NCI-H2227 treated with DMSO at 0.1 percent for 48 hours (cell line): ENCODE measurements at places on chromosomes 3 and 15.

- no peak for DNase-seq
Measured at GRCh38 chr3:87621667-87622066, 345.3 kb upstream of the POU1F1 start.

- DNase-seq = no peak
Measured at GRCh38 chr15:83890587-83890986, 236.7 kb downstream of the ADAMTSL3 start.

DNA sequence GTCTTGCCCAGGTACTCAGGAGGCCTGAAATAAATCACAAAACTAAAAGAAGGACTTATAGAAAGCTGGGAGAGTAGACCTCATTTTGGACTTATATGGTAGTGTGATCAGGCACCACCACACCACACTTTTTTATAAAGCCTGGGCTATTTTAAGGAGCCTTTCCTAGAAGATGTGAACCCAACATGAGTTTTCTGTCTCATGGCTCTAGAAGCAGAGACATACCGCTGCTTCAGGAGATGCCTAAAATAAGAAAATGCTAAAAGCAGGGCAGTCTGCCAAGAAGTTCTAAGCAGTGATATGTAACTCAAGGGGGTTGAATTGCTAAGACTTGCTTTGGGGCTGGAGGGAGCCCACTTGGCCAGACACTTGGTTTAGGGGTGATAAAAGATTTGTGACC lies 49.6 kb downstream of the SUMF1 start:
- no peak for DNase-seq

DNA sequence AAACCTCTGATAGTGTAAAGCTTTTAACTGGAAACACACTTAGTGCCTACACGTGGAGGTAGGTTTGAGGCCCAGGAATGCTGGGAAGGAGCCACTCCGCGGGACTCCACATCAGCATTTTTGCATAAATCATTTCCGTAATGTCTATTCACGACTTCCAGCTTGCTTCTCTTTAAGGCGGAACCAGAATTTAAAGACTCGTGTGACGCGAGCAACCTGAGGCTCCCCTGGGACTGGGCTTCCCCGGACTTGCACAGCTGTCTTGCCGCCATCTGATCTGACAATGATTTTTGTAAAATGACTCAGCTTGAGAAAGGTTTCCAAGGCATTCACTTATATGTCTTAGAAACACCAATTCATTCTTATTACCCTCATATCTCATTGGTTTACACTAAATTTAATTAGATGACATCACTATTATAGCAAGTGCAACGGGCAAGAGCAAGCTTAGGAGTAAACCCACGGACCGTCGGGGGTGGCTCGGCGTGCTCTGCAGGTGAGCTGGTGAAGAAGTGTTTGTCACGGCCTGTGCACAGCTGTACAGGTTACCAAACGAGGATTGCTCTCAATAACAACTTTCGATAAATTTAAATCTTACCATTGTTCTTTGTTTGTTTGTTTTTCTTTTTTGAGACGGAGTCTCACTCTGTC lies 95.2 kb downstream of the CHSY1 start:
- no peak for DNase-seq

- DNase-seq = no peak
Measured at GRCh38 chr3:38002940-38003339, 12.4 kb downstream of the VILL start.

GRCh38 chr3:124217542-124217941 lies 225.6 kb upstream of the ROPN1 start:
- DNase-seq = no peak

- DNase-seq = no peak
Measured at GRCh38 chr3:134829721-134830120, 34.7 kb downstream of the EPHB1 start.

DNA sequence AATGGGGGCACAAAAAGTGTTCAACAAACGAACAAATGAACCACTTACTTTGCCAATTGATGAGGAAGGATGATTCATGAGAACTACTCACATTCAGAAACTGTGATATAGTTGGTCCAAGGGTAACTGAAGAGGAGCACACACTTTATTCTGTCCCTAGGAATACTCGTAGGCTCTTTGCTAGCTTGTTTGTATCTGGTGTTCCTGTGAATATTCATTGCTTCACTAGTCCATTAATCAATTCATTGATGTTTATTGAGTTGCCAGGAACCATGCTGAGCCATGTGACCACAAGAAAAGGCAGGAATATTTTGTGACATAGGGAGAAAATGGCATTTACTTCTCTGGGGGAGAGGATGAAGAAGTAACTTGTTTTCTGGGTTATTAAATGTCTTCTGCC lies 338.3 kb downstream of the IL20RB start:
- no peak for DNase-seq

- DNase-seq = peak; percentile 44
Measured at GRCh38 chr3:178385280-178385952, 150.8 kb upstream of the KCNMB2 start.
